Umbilical cord (tissue), 2 donors: ENCODE measurements at places on chromosomes 12 and 14. TPM values are rescaled to one million over a fixed set of nuclear protein-coding genes. Genes with fewer than 3 reads are reported as not detected.

OTUB2 gene
- total RNA-seq = 1.9 TPM

IL23A gene
- 6.0 TPM for total RNA-seq

TAS2R8 gene
- 1.7 TPM for total RNA-seq

GLIPR1L2 gene
- 2.9 TPM for total RNA-seq

SPRYD4 gene
- 2.6 TPM for total RNA-seq

MGST1 gene
- 9.6 TPM for total RNA-seq

OR6C2 gene
- 11.8 TPM for total RNA-seq

PHETA1 gene
- total RNA-seq = 16.1 TPM

DPY19L2 gene
- total RNA-seq = 22.9 TPM

LBHD2 gene
- total RNA-seq = not detected

DNA sequence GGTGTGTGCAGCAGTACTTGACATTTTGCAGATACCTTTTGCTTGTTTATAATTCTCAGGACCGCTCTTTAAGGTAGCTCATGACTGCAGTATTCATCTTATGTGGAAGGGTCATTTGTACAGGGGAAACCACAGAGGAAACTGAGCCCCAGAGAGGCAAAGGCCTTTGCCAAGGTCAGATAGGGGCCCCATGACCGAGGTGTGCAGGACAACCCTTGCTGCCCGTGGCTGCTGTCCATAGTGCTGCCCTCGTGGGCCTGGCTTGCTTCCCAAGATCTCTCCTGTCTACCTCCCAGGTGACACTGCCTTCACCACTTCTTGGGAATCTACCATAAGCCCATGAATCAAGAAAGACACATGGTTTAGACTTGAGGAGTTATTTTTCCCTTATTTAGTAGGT lies 198.7 kb upstream of the BCL2L14 start:
- no peak for DNase-seq

DNA sequence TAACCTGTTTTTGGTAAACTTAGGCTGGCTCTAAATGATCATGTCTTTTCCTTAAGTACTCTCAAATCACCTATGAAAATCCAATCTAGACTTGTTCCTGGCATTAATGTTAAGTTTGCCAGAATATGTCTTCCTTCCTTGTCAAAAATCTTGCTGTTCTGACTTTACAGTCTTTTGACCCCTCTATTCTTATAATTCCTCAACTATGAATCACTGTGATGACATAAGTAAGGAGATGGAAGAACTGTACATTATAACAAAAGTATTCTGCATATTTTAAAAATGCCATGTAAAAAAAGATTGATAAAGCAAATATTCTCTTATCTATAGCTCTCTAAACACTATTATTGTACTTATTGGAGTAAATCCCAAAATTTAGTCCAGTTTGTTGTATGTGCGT lies 51.4 kb upstream of the BAZ1A start:
- no peak for DNase-seq

DNA sequence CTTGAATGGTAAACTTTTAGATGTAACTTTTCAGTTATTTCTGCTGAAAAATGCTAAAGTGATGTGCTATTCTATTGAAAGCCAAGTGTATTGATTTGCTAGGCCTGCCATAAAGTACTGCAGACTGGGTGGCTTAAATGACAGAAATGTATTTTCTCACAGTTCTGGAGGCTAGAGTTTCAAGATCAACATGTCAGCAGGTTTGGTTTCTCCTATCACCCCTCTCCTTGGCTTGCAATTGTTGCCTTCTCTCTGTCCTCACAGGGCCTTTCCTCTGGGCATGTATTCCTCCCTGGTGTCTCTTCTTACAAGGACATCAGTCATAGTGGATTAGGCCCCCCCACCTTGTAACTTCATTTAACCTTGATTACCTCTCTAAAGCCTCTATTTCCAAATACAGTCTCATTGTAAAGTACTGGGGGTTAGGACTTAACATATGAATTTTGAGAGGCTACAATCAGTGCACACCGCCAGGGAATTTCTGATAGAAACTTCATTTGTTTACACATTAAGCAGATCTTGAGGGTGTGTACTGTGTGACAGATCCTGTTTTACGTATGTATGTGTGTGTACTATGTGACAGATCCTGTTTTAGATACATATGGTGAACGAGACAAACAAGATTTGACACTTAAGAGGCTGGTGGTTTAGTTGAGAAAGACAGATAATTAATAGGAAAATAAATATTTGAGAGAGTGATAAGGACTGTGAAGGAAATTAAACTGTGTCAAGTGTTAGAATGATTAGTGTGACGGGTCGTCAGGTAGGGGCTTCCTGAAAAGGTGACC lies 49.5 kb downstream of the ADIPOR2 start:
- DNase-seq = no peak

DNA sequence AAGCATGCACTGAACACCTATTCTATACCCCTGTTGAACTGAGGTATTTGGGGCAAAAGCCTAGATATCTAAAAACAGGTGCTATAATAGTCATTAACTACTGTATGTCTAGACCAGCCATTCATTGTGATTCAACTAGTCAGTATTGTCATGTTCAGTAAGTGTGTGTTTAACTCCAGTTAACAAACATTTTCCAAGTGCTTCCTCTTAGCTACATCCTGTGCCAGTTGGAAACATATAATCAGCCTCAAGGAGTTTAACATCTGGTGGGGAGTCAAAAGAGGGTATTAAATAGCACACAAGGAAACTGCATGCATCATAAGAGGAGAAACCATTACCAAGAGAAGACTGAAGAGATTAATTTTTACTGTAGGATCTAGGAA lies 20.4 kb downstream of the TMTC1 start:
- DNase-seq = no peak

DNA sequence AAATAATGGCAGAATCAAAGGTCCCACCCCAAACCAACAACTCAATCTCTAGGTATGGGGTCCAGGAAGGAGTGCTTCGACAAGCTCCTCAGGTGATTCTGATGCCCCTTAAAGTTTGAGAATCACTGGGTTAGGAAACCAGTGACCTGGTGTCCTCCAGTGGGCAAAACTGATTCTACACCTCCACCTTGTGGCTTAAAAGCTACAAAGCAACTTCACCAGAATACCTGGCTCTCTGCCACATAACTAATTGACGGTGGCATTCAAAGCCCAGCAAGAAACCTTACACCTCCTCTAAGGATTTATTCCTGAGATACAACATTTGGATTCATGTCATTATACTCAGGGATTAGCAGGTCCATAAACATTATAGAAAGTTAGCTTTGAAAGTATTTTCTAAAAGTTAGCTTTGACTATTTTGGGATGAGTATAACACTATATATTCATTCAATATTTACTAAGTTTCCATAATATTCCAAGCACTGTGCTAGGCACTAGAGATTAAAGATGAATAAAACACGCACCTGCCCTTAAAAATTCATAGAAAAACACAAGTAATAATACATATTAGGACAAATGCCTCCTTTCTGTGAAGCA lies 45.4 kb downstream of the DCAF5 start:
- DNase-seq = peak; percentile 59

GRCh38 chr14:33210311-33210710 lies 271.6 kb downstream of the NPAS3 start:
- peak; percentile 47 for DNase-seq

DNA sequence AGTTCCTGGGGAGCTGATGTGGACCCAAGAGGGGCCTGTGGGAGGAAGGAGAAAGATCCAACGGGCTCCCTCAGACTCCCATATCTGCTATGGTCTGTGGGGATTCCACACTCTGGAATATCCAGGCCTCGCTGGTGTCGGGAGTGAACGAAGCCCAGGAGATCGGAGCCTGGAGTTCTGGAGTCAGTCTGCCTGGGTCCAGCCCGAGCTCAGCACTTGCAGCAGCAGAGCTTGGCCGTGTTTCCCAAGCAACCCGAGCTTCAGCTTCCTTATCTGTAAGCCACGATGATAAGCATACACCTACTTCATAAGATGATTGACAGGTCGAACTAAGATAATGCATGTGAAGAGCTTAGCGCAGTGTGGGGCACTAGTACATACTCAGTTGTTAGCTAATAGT lies 10.1 kb downstream of the LTBP2 start:
- no peak for DNase-seq

- DNase-seq = peak; percentile 42
Observed at GRCh38 chr14:89720741-89721729, 233.5 kb downstream of the EFCAB11 start.

DNA sequence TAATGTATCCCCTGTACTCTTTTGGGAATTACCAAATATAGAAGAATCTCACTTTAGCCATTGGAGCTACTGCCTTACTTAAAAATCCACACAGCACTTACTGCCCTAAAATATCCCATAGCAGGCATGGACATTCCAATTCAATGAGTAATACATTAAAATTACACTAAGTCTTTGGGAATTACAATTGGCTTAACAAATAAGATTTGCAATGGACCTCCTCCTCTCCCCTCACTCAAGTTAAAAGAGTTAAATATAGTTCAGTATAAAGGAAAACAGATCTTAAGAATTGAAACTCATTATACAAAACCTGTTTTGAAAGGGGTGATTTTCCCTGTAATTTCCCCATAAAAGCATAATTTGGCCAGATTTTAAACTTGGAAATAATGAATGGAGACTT lies 477.1 kb downstream of the SLC16A7 start:
- no peak for DNase-seq

DNA sequence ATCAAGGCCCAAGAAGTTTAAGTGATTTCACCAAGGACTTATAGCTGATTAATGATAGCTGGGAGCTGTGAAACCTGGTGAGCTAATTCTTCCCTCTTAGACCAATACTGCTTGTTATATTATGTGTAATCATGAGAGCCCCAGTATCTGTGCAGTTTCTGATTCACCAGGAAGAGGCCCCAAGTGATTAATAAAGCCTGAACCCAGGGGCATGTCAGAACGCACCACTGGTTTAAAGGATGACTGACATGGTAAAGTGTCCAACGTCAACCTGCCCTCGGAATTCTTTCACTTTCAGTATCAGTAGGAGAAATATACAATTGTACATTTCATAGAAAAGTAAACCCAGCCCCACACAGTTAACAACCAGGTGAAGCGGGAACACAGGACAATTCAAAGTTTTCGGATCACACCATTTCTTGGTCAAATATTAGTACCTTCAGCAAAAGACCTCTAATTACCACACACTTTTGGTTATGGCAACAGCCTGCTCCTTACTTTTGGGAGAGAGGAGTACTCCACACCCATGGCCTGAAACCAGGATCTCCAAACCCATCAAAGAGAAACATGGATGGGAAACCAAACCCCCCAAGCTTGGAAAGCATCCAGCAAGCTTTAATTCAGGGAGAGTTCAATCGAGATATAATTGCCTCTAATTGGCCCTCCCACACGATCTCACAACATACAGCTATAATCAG lies 28.5 kb downstream of the TMCC3 start:
- no peak for DNase-seq

- peak; percentile 98 for DNase-seq
Observed at GRCh38 chr14:91402771-91403600, 14.6 kb downstream of the CCDC88C start.

- no peak for DNase-seq
Observed at GRCh38 chr12:109605016-109605415, 31.4 kb downstream of the MVK start.

GRCh38 chr12:50984586-50985298 lies 32.4 kb downstream of the HIGD1C start:
- no peak for DNase-seq

DNA sequence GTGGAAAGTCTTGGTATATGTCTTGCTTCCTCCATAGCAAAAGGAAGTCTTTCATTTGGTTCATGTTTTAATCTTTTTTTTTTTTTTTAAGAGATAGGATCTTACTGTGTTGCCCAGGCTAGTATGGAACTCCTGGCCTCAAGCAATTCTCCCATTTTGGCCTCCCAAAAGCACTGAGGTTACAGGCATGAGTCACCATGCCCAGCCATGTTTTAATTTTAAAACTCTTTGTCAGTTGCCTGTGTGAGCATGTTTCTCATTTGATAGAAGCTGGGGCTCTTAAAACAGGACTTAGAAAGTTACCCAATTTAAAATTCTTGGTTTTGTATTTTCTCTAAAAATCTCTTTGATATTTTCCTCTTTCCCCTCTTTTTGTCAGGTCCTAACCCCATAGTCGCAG lies 45.0 kb upstream of the REP15 start:
- DNase-seq = no peak

- peak; percentile 73 for DNase-seq
Observed at GRCh38 chr12:48349471-48349870, 1.2 kb downstream of the ZNF641 start.

- DNase-seq = no peak
Observed at GRCh38 chr14:74521756-74522155, 28.2 kb downstream of the ISCA2 start.

GRCh38 chr14:55201219-55202101 lies 10.1 kb upstream of the DLGAP5 start:
- DNase-seq = no peak

DNA sequence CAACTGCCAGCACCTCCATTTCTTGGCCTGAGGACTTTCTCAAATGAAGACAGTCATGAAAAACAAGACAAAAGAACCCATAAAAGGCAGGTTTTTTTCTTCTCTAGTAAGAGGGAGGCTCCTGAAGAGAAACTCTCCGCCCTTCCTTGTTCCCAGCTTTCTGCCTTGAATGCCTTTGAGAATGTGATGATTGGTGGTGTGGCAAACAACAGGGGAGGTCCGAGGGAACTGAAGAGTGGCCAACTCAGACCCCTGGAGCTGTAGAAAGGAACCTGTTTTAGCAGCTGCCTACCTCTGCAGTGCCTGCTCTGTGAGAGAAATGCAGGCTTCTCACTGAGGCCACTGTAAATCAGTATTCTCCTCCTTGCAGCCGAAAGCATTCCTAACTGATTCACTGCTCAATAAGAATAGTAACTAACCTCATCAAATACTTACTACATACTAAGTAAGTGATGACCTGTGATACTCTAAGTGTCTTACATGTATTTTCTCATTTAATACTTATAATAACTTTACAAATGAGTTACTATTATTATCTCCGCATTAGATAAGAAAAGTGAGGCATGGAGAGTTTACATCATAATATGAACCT lies 16.7 kb upstream of the ERC1 start:
- no peak for DNase-seq

DNA sequence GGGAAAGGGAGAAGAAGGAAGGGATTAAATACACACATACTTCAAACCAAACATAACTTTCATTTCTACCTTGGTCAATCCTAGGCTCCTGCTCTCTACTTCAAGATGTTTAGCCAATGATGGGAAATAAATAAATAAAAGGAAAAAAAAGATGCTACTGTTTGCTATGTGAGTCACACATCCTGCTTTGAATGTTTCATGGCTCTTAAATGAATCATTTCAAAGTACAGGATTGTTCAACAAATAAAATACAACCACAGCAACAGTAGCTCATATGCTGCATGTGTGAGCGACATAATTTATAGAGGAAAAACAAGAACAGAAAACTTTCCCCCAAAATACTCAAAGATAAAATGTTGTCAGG lies 54.3 kb upstream of the NPFF start:
- DNase-seq = peak; percentile 30

GRCh38 chr12:22684140-22685118 lies 59.5 kb downstream of the ETNK1 start:
- DNase-seq = peak; percentile 59

GRCh38 chr12:30748147-30748546 lies 6.6 kb downstream of the CAPRIN2 start:
- no peak for DNase-seq

- peak; percentile 39 for DNase-seq
Observed at GRCh38 chr14:37985826-37986470, 221.8 kb upstream of the SSTR1 start.

GRCh38 chr12:49098035-49098451 lies 3.4 kb upstream of the DHH start:
- no peak for DNase-seq
